ENCODE measurements at places on chromosomes 5 and 9.

GRCh38 chr5:35158622-35159369 lies 71.5 kb downstream of the PRLR start:
- DNase-seq = no peak

DNA sequence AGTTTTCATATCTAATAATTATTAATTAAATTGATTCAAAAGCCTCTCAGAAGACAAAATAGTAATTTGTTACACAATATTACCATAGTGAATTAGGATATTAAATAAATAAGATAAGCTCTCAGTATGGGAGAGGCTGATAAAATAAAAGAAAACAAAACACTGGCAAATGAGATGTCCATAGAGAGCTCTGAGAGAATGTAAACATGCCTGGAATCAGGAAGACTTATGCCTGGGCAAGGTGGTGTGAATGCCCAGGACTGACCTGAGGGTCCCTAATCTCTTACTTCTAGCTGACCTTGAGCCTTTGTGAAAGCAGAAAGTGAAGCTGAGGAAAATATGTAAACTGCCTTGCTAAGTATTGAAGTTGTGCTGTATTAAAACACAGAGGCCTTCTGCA lies 616.5 kb downstream of the PTPRD start:
- no peak for DNase-seq

DNA sequence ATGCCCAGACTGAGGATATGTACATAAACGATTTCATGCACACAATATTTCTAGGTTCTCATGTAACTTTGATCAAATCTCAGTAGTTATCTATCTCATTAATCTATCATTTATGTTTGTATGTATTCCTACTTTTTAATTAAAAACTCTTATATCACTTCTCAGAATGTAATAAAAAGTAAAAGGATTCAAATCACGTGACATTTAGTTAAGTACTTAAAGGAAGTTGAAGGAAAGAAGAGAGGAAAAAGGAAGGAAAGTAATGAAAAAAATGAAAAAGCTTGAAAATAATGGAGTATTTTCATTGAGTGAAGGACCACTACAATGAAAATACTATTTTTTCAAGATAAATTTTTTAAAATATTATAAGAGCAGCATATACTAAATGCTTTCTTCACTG lies 535.3 kb downstream of the PRDM9 start:
- no peak for DNase-seq

GRCh38 chr5:91977579-91977978 lies 594.5 kb upstream of the ARRDC3 start:
- DNase-seq = no peak
